Stimulated activated memory B cell treated with anti-CD40 and anti-IgM and Interleukin-4, amounts not matched to agents 10 μg/mL and 1 μg/mL and 100 μg/mL, for 72 hours (primary cell): ENCODE measurements at places on chromosomes 2 and 18.

DNA sequence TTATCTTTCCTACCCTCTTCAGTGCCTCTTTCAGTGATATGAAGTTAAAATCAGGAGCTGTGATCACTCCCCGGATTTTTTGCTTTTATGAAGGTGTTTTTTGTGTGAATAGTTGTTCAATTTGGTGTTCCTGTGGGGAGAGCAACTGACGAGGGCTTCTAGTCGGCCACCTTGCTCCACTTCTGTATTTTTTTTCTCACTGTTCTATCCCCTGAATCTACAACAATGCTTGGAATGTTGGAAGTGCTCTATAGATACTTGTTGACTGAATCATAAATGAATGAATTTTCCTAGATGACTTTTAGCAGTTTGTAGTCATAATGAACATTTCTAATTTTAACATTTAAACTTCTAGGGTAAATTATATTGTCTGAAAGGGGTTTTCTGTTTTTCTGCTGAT, 247.3 kb downstream of the ZNF385B start:
- ATAC-seq, result no peak

DNA sequence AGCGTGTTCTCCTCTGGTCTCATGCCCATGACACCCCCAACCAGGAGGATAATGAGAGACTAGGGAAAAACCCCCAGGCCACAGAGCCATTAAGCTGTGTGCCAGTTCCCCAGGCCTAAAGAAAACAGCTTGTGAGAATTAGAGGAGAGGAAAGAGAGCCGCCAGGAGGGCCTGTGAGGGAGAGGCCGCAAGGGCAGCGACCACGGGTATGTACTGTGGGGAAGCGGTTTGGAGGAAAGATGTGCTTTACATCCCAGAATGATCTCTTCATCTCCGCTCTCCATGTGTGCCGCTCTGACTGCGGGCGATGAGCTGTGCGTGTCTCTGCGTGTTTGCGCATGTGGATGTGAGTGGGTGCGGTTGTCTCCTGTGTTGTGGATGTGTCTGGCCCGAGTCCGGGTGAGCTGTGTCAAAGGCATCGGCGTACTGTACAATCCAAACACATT, 82.9 kb downstream of the DYSF start:
- ATAC-seq, result no peak

DNA sequence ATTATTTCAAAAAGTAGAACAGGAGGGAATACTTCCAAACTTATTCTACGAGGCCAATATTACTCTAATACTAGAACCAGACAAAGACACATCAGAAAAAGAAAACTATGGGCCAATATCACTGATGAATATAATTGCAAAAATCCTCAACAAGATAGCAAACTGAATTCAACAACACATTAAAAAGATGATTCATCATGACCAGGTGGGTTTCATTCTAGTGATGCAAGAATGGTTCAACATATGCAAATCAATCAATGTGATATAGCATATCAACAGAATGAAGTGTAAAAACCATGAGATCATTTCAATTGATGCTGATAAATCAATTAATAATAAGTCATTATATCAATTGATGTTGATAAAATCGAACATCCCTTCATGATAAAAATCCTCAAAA, 22.4 kb upstream of the EML6 start:
- no peak for ATAC-seq

- peak; percentile 31 for ATAC-seq
Observed at GRCh38 chr2:11681722-11682589, 12.0 kb upstream of the NTSR2 start.

DNA sequence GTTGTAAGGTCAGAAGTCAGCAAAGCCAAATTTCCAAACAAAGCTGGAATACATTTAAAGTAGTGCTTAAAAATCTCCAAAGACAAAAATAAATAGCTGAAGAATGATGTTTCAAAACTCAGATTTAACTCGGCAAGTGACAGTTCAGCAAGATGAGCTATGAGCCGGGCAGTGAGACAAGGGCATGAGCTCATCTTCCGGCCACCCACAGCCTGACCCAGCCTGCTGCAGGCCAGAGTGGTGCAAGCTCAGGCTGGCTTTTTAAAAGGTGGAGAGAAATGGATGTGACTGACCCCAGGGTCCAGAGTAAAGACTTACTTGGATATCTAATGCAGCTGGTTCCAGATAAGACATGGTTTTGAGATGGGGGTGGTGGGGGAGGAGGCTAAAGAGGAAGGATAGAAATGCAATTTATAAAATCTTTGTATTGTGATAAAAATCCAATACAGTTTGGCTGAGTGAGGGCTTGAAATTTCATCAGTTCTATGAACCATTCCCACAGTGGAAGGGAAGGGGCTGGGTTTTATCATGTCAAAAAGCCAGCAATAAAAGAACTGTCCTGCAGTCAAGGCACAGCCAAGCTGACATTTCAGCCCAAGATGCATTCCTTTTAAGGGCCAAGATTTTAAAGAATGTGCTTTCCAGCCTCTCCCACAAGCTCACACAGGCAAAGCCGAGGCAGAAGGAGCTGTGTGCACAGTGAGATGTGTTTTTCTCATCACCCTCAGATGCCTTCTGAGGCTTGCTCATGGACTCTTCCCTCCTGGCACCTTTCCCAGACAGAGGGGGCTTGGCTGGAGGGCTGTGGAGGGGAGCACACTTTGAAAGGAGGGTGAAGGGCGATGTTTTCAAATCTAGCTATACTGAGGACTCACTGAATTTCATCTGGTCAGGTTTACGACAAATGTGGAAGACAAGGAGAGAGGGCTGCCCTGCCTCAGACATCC, 97.9 kb upstream of the KLHL29 start:
- no peak for ATAC-seq

DNA sequence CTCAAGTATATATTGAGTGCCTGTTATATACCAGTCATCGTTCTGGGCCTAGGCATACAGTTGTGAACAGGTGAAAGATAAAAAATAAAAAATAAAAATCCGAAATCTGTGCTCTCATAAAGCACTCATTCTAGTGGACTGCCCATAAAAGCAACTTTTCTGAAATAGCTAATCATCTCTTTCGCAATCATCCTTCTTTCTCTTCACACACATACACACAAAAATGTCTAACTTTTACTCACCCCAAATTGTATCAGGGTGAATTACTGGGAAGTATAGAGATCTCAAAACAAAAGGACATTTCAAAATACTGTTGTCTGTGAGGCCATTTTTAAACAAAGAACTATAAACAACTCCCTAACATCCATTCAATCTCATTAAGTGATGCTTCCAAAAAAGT, 29.6 kb upstream of the ORC2 start:
- no peak for ATAC-seq

DNA sequence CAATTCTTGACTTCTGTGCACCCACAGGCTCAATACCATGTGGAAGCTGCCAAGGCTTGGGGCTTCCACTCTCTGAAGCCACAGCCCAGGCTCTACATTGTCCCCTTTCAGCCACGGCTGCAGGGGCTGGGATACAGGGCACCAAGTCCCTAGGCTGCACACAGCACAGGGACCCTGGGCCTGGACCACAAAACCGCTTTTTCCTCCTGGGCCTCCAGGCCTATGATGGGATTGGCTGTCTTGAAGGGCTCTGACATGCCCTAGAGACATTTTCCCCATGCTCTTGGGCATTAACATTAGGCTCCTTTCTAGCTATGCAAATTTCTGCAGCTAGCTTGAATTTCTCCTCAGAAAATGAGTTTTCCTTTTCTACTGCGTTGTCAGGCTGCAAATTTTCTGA, 29.7 kb downstream of the NUP35 start:
- no peak for ATAC-seq

DNA sequence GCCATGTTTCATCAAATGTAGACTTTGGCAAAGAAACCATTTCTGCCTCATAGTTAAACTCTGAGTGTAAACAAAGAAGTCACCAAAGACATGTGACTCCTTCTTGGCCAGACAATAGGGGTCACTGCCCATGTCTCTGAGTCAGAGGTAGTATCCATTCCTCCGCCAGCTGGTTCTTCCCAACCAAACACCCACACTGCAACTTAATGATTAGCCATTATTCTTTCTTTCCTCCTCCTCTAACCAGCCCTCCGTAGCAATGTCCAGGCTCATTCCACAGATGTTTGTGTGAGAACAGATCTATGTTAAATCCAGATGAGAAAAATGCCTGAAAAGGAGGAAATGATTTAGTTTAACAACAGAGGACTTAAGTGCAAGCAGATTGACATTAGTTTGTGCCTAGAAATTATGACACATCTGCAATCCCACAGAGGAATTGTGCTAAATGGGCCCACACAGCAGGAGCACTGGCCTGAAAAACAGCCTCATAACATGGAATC, 127.9 kb upstream of the SH3BP4 start:
- ATAC-seq, result no peak

DNA sequence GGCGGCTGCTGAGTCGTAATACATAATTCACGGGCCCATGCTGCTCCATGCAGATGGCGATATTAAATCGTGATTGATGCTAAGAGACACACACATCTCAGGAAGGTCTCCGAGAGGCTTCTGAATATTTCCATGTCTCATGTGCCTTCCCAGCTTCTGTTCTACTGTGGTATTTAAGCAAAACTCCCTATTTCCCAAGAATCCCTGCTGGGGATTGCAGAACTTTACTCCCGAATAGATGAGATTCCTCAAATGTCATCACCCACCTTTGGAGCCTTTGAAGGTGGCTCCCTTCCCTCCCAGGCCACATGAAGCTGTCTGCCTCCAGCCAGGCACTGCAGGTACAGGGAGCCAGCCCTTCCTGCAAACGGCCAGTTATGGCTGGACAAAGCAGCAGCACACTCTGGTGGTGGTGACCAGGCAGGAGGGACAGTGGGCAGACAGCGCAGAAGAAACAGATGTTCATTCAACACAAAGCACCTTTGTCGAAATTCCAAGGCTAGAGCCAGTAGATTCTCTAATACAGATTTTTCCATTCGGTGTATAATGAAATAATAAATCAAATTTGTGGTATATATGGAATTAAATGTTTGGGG, 14.1 kb downstream of the NRP2 start:
- ATAC-seq, result no peak

DNA sequence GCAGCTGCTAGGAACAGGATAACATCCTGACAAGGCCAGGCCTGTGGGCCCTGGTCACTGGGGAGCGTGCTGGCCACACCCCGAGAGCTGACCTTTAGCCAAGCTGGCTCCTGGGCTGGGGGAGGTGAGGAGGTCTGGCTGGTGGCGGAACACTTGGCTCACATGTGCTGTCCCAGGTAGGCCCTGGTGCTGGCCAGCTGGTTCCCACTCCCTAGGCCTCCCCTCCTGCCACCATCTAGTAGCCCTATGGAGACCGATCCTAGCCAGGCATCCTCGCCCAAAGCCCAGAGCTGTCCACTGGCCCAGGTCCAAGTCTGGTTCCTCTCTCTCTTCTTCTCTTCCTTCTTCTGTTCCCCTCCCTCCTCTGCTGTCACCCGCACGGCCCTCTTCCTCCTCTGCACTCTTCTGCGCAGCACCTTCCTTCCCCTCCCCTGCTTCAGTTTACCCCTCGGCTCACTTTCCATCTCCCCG, 52.4 kb downstream of the TNS1 start:
- ATAC-seq, result no peak
